ENCODE measurements at places on chromosomes 12 and 14.

GRCh38 chr12:89236237-89236636 lies 116.1 kb downstream of the DUSP6 start:
- DNase-seq: no peak

DNA sequence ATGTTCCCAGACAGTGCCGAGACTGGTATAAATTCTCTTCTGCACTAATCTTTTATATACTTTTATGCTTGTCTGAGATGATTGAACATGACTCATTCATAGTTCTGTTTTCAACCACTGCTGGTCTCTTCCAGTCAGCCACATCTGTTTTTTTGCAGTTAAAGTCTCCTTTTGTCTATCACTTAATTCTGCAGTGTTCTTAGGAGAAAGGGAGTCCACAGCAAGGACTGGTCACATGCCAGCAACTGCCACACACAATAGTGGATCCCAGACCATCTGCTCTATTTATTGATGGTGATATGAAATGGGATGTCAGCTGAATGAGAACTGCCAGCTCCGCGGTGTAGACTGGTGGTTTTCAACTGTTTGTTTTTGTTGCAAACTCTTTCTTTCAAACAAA lies 379.8 kb downstream of the MED13L start:
- DNase-seq: no peak

DNA sequence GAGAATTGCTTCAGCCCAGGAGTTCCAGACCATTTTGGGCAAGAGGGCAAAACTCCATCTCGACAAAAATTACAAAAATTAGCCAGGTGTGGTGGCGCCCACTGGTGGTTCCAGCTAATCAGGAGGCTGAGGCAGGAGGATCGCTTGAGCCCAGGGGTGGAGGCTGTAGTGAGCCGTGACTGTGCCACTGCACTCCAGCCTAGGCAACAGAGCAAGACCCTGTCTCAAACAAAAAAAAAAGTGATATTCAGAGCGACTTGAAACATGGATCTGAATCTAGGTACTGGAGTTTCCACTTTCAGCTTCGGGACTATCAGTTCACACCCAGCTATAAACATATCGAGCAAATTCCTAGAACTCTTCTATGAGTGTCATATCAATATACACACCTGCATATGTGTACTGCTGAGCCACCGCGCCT lies 16.3 kb upstream of the RNF34 start:
- no peak for DNase-seq

DNA sequence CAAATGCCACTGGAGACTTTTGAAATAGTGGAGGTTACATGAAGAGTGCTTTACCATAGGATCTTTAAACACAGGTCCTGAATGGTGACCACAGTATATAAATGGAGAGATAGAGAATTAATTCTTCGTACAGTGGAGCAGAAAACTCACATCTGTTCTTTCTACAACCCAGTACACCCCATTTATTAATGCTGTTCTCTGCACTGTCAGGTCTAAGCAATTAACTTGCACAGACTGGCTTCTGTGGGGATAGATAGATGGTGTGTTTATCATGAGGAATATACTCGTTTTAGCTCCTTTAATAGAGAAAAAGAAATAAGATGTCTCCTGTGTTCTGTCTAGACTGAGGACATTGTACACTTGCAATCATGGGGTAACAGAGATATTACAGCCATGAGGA lies 494.3 kb downstream of the TRHDE start:
- no peak for DNase-seq

DNA sequence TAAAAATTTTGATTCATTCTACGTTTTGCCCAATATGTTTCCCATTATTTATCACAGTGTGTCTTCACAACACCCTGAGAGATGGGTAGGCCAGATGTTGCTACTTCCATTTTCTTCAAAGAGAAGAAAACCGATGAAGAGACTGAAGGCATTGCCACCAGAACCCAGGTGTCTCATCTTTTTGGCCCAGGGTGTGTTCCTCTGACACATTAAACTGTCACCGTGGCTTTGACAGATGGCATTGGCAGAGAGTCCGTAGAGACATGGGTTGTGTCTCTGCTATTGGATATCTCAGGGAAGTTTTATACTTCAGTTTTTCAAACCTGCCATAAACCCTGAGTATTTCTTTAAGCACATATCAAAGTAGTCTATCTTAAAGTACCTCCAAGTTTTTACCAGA lies 11.3 kb upstream of the NUDT4 start:
- DNase-seq: no peak

DNA sequence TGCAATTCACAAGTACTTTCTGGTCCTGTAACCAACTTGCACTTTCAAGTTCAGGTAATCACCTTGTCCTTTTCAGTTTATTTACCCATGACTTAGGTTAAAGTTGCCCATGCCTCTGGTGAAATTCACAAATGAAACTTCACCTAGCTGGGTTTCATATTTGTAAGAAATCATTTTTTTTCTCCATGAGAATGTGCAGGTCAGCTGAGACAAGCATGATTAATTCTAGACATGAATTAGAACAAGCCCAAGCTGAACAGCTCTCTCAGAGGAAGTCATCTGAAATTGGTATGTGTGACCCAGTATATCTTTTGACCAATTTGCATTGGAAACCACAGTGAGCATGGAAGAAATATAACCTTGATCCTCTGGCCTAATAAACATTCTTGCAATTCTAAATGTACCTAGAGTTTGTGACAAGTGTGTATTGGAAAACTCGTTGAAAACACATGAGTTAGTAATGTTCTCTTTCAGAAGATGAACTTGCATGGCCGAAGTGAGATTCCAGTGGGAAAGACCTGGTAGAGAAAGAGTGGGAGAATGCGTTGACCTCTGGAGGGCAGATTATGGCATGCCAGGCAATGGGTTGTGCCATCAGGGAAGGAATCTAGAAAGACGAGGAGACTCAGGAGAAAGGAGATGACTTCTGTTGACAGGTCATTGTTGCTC lies 486.5 kb downstream of the ZFP36L1 start:
- no peak for DNase-seq

- no peak for DNase-seq
These were observed 76.8 kb downstream of the HMGA2 start for GRCh38 chr12:65900912-65901672.

- DNase-seq: no peak
These were observed 24.8 kb upstream of the RAB35 start for GRCh38 chr12:120141336-120141735.

GRCh38 chr12:77167801-77168200 lies 102.4 kb upstream of the E2F7 start:
- DNase-seq: no peak

Measured in neural progenitor cell (in vitro differentiated cells).